Fibroblast of the aortic adventitia (primary cell): ENCODE measurements at places on chromosomes 7 and 10.

DNA sequence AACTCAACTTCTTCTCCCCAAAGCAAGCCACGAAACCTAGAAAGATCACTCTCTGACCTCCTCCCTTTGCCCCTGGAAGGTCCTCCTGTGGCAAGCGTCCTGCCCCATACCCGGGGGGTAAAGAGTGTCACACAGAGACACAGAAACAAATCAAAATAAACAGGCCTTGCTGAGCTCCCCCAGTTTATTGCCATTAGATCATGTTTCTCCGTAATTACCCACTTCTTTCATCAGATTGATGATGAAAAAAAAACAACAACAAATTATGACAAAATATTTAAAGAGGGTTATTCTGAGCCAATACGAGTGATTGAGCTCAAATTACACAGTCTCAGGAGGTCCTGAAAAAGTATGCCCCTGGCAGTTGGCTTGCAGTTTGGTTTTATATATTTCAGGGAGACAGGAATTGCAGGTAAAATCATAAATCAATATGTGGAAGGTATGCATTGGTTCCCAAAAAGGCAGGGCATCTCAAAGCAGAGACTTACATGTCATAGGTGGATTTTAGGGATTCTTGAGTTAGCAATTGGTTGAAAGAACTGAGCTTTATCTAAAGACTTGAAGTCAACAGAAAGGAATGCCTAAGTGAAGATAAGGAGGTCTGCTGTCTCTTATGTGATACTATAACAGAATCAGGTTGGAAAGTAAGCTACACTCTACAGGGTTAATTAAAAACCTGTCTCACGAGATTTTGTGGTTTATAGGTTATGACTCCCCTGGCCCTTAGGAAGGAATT lies 86.2 kb downstream of the APBB1IP start:
- peak; percentile 45 for DNase-seq

GRCh38 chr10:44463511-44464121 lies 78.7 kb upstream of the CXCL12 start:
- peak; percentile 95 for DNase-seq

DNA sequence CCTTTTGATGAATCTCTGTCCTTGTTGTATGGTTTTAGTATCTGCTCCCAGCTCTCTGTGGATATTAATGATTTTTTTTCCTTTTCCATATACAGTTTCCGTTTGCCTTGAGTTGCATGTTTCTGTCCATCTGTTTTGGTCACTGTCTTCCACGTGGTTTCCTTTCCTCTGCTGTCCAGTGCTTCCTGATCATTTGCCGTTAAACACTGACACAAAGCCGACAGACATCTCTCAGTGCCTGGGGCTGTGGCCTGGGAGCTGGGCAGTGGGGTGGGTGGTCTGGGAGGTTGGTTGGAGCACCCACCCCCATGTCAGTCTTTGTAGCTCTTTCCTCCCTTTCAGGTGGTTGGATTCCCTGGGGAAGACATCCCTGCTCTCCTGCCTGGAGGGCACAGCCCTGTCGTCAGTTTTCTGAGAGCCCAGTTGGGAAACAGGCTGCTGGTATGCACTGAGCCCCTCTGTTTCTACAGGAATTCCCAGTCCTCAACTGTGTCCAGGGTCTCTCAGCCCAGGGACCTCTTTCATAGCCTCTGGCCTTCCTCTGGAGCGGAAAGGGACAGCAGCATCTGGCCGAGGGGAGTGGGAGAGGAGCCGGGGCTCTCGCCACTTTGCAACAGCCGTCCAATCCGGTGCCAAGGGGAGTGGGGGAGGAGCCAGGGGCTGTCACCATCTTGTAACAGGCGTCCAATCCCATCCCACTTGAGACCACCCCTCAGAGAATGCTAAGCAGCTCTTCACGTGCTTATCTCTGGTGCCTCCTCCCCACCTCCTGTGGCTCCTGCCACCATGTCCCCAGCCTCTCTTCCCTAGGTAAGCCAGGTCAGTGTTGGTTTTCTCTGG lies 26.7 kb upstream of the MKI67 start:
- no peak for DNase-seq

DNA sequence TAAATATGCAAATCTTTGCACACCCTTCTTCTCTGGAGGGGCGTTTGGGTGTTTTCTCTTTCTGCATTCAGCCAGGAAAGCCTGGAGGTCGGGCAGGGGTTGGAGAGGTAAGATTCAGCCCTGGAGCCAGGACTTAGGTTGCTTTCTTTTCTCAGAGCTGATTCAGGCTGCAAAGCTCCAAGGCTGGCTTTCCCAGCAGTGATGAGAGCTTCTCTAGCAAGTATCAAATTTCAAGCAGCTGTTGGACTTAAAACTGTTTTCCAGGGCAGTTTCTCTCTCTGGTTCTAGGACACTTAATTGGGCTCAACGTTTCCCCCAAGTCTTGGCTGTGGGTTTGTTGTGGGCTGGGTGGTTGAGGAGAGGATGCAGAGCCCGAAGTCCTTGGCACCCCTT lies 608 bp downstream of the AKR1B10 start:
- DNase-seq = peak; percentile 83

- peak; percentile 54 for DNase-seq
Observed at GRCh38 chr10:63738410-63738809, 217.2 kb downstream of the REEP3 start.

DNA sequence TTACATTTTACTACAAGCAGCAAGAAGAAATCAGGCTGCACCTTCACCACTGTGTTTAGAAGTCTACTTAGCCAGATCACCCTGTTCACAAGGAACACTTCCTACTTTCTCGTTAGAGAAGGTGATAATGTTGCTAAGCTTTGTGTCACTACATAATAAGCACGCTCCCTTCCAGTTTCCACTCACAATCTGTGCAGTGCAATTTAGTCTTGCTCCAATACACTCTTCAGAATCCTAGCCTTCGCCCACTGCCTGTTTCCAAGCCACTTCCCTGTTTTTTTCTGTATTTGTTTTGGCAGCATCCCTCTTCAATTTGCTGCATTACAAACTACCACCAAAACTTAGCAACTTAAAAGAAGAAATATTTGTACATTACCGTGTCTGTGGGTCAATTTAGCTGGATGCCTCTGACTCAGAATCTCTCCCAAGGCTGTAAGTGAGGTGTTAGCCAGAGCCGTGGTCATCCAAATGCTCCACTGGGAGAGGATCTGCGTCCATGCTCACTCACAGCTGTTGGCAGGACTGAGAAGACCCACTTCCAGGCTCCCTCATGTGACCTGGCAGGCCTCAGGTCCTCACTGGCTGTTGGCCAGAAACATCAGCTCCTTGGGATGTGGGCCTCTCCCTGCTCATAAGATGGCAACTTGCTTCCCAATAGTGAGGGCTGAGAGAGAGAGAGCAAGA lies 110.4 kb downstream of the PON1 start:
- peak; percentile 94 for DNase-seq

GRCh38 chr10:12974078-12974477 lies 27.4 kb downstream of the CCDC3 start:
- no peak for DNase-seq
